ENCODE measurements at places on chromosomes 11 and 22. TPM values are rescaled to one million over a fixed set of nuclear protein-coding genes. Genes with fewer than 3 reads are reported as not detected.

The SLC35E4 gene
- total RNA-seq = 8.4 TPM

The FBLN1 gene
- total RNA-seq = 238 TPM

The YPEL1 gene
- total RNA-seq = 11.5 TPM

The RFPL2 gene
- total RNA-seq = 11.8 TPM

The MUC5AC gene
- total RNA-seq = not detected

The MRGPRX4 gene
- not detected for total RNA-seq

The CRACR2B gene
- total RNA-seq = 28.8 TPM

DNA sequence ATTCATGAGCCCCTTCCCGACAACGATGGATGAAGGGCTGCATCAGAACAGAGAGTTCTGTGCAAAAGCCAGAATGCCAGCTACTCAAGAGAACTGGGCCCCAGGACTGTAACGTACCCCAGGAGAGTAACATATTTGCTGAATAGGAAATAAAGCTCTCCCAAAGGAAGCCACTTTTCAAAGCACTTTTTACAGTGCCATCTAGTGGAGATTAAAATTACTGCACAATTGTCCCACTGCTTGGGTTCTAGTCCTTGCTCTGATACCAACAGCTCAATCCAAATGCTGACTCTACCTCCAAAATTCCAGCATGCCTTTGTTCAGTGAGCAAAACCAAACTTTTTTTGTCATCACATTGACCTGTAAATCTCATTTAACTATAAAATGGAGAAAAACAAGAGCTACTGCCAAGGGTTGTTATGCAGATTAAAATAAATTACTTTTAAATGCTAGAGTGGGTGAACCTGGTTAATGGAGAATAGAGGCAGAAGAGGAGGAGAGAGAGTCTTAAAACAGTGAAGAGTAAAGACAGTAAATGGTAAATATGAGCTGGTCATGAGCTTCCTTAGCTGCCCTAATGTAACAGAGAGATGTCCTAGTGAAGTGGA, 87.6 kb upstream of the FSHB start:
- H3K4me1 ChIP-seq = no peaks in the 10 kb centered on the region
- no peak overlapping the region for H3K4me3 ChIP-seq
- no peak overlapping the region for H3K27ac ChIP-seq
- peak; percentile 38 for DNase-seq

GRCh38 chr11:122342089-122342744, 226.2 kb upstream of the BLID start:
- H3K4me3 ChIP-seq = no peak overlapping the region
- H3K27me3 ChIP-seq = no peaks in the 10 kb centered on the region
- no peak overlapping the region for H3K27ac ChIP-seq
- H3K36me3 ChIP-seq = no peaks in the 10 kb centered on the region
- no peak for DNase-seq
- H3K4me1 ChIP-seq = peaks cover 4% of the 10 kb centered on the region

GRCh38 chr11:6468712-6469495, 4.8 kb downstream of the TRIM3 start:
- peak; percentile 83 for DNase-seq
- peaks cover 6% of the 10 kb centered on the region for H3K4me1 ChIP-seq
- H3K4me3 ChIP-seq = no peak overlapping the region
- H3K27me3 ChIP-seq = peaks cover 2% of the 10 kb centered on the region

DNA sequence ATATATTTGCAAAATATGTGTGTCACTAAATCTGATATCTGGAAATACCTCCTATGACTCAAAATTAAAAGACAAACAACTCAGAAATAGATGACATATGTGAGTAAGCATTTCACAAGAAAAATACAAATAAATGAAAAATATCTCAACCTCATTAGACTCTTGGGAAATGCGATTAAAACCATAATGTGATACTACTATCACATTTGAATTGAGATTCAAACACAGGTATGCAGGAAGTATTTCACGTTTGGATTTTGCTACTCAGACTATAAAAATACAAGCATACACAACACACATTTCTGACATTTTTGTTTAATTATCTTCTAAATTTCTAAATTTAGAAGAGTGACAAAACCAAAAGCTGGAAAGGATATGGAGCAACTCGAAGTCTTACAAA, 811.9 kb upstream of the LRRC4C start:
- H3K36me3 ChIP-seq = no peaks in the 10 kb centered on the region
- H3K27me3 ChIP-seq = no peaks in the 10 kb centered on the region
- no peak overlapping the region for H3K27ac ChIP-seq
- DNase-seq = no peak
- H3K4me1 ChIP-seq = no peaks in the 10 kb centered on the region

- peaks cover 3% of the 10 kb centered on the region for H3K36me3 ChIP-seq
- no peak overlapping the region for H3K27ac ChIP-seq
- peaks cover 3% of the 10 kb centered on the region for H3K27me3 ChIP-seq
- H3K4me1 ChIP-seq = no peaks in the 10 kb centered on the region
Measured at GRCh38 chr11:92154110-92154509, 70.5 kb upstream of the FAT3 start.

DNA sequence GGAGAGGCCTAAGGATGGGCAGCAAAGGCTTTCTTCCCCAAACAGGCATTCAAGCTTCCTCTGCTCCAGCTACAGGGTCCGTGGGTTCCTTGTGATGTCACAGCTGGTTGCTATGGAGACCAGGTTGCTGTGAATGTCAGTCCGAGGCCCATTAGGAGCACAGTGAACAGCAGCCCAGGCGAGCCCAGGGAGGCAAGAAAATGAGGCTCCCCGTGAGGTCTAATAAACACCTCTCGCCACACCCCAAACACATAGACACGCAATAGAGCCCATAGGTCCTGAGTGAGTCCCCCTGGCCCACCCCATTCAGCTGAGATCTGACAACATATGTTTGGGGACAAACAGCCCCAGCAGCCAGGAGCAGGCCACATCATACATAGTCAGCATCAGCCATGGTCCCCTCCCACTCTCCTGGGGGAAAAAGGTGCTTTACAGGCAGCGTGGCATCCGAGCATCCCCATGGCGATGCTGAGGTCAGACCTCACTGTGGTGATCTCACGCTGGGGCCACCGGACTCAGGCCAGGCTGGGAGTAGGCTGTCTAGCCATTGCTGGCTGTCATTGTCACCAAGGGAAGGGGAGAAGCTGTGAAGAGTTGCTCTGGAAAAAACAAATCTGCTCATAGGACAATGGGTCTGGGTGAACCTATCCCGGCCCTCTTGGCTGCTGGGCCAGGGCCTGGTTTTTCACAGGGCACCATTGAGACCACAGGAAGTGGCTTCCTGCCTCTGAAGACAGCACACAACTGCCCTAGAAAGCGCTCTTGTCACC, 23.1 kb upstream of the TP53I11 start:
- peaks cover 20% of the 10 kb centered on the region for H3K4me1 ChIP-seq
- peaks cover 3% of the 10 kb centered on the region for H3K36me3 ChIP-seq
- no peak for DNase-seq
- no peak overlapping the region for H3K27ac ChIP-seq
- peaks cover 5% of the 10 kb centered on the region for H3K27me3 ChIP-seq

DNA sequence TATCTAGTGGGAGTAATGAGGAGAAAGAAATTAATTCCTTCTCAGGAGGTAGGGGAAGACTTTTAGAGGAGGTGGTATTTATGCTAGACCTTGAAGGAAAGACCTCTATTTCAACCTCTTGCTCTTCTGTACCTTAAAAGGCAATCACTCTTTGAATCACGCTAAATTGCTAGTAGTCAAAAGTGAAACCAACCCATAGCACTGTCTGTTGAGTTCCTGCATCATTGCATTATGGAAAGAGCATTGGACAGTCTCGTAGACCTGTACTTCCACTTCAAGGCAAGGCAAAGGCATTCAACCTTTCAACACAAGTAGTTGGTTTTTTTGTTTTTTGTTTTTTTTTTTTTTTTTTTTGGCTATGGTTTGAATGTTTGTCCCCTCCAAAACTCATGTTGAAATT, 770.4 kb downstream of the ETS1 start:
- H3K27ac ChIP-seq = no peak overlapping the region
- no peaks in the 10 kb centered on the region for H3K27me3 ChIP-seq
- H3K4me1 ChIP-seq = no peaks in the 10 kb centered on the region
- no peak overlapping the region for H3K4me3 ChIP-seq
- no peak for DNase-seq
- H3K36me3 ChIP-seq = no peaks in the 10 kb centered on the region

GRCh38 chr11:2168286-2169004, 3.2 kb downstream of the TH start:
- DNase-seq = no peak
- no peak overlapping the region for H3K27ac ChIP-seq
- H3K4me3 ChIP-seq = no peak overlapping the region

DNA sequence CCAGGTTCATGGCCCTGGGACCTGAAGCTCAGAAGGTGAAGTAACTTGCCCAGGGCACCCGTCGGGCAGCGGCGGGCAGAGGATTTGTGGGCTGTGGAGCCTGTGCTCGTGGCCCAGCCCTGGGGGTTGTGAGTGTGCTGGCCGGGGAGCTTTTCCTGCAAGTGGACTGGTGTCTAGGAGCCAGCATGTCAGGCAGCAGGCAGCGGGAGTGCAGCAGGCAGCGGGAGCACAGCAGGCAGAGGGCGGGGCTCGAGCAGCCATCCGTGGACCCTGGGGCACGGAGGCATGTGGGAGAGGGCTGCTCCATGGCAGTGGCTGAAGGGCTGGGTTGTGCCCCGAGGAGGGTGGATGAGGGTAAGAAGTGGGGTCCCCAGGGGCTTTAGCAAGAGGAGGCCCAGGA, 72.7 kb upstream of the PPP6R3 start:
- peaks cover 5% of the 10 kb centered on the region for H3K27me3 ChIP-seq
- no peak for DNase-seq
- peaks cover 5% of the 10 kb centered on the region for H3K4me1 ChIP-seq
- no peak overlapping the region for H3K4me3 ChIP-seq
- H3K27ac ChIP-seq = no peak overlapping the region
- H3K36me3 ChIP-seq = peaks cover 18% of the 10 kb centered on the region

GRCh38 chr11:2927851-2928604, 1.2 kb downstream of the PHLDA2 start:
- H3K4me3 ChIP-seq = peak overlapping the region; percentile 69
- H3K27me3 ChIP-seq = peaks cover 20% of the 10 kb centered on the region
- H3K4me1 ChIP-seq = no peaks in the 10 kb centered on the region

DNA sequence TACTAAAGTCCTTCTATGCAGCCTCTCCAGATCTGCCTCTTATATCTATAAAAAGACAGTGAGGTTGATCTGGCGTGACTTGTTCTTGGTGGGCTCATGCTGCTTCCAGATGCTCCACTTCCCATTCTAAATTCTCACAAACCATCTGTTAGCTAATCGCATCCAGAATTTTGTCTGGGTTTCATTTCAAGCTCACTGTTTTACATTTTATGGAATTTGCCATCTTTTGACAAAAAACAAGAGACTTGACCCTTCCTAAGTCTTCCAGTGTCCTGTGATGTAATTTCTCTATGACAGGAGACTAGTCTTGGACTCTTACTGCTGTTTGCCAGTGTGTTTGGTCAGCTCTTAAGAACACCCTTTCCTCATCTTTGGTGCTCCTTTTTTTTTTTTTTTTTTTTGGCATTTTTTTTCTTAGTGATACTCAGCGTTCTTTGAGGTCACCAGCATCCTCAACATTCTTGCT, 23.0 kb downstream of the CRKL start:
- H3K36me3 ChIP-seq = peaks cover 10% of the 10 kb centered on the region
- no peak for DNase-seq
- H3K27me3 ChIP-seq = no peaks in the 10 kb centered on the region
- H3K4me1 ChIP-seq = no peaks in the 10 kb centered on the region
- no peak overlapping the region for H3K4me3 ChIP-seq

- no peak overlapping the region for H3K4me3 ChIP-seq
- H3K27me3 ChIP-seq = peaks cover 2% of the 10 kb centered on the region
- no peaks in the 10 kb centered on the region for H3K36me3 ChIP-seq
- H3K27ac ChIP-seq = no peak overlapping the region
Measured at GRCh38 chr11:8384199-8384821, 120.6 kb upstream of the LMO1 start.

DNA sequence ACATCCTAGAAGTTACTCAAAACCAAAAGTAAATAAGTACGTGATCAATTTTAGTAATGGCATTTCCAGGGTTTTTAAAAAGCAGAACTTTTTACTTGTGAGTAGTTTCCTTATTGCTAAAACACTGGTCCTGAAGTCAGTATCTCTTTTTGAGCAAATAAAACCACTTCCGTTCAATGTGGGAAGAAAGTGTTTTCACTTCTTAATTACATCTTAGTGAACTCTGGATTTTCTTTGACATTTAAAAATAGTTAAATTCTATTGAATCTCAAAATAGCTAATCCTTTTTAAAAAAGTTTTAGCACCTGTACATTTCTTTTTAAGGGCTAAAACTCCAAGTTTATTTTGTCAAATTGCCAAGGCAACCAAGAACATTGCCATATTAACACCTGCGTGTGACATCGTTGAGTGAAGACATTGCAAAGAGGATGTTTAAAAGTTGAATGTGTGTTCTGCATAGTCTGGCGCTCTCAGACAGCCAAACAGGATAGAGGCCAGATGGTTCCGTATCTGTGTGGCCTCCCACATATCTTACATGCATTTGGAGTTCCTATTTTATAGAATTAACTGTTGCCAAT, 17.2 kb upstream of the OR5B21 start:
- H3K27me3 ChIP-seq = no peaks in the 10 kb centered on the region
- H3K4me3 ChIP-seq = no peak overlapping the region
- peaks cover 6% of the 10 kb centered on the region for H3K36me3 ChIP-seq
- no peak for DNase-seq
- H3K27ac ChIP-seq = no peak overlapping the region

Data from endothelial cell (in vitro differentiated cells).